CD14-positive monocyte (primary cell): ENCODE measurements at places on chromosomes 5 and 9.

GRCh38 chr9:120936011-120936763 is 9.6 kb upstream of the TRAF1 start:
- peak; percentile 86 for DNase-seq

DNA sequence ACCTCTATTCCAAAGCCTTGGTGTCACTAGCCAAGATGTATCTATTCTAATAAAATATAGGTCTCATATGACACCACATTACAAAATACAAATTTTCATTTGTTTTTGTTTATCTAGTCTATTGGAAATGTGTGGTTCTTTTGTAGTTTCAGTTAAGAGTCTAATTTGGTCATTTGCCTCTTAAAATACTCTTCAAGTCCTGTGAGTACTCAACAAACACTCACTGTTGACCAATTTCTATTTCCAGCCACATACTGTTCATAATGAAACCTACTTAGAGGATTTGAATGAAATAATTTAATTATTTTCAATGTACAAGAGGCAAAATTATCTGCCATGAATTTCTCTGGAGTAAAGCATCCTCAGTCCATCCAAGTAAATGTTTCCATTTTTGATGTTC is 40.6 kb downstream of the SLC1A3 start:
- DNase-seq, result no peak

DNA sequence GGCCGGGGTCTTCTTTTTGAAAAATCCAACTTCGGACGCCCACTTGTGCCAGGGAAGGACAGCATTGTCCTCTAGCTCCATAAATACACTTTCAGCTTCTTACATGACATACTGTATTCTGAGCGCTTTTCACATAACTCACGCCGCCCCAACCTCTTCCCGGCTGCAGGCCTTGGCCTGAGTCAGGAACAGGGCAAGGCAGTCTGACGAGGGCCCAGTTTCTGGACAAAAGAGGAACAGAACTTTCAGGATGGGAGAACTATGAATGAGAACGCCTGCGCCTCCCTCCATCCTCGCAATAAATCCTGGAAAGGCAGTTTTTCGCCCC is 650 bp downstream of the DCTN4 start:
- no peak for DNase-seq

DNA sequence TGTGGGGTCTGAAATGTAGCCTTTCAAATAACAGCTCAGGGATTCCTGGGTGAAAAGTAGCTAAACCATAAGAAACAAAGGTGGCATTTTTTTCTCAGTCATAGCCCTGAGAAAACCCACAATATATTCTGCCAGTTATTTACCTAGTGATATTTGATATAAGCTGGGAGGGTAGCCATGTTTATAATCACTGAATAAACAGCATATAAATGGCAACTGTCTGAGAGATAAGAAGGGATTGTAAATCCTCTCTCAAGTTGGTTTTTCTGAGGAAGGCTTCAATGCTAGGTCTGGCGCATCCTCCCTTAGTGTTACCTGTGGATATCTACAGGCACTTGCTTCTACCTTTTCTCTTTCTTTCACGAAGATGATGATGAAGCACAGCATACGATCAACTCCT is 1080.5 kb upstream of the DMAC1 start:
- no peak for DNase-seq

DNA sequence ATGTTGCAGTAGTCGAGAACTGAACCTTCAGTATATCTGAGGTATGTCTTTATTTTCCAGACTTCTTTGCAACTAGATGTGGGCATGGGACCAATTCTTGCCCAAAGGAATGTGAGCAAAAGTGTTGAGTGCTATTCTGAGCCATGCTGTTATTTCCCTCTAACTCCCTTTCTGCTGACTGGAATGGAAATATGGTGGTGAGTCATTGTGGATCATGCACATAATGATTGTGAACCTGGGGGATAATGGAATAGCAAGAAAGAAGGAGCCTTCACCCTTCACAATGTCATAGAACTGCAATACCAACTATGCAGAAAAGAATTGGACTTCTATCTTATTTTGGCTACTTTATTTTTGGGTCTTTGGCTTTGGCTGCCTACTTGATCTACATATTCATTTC is 10.3 kb upstream of the DOCK2 start:
- no peak for DNase-seq
